ENCODE measurements at places on chromosomes 7 and 10.
A peak's percentile ranks its signal among the peaks of the same experiment; 100 is the strongest.

DNA sequence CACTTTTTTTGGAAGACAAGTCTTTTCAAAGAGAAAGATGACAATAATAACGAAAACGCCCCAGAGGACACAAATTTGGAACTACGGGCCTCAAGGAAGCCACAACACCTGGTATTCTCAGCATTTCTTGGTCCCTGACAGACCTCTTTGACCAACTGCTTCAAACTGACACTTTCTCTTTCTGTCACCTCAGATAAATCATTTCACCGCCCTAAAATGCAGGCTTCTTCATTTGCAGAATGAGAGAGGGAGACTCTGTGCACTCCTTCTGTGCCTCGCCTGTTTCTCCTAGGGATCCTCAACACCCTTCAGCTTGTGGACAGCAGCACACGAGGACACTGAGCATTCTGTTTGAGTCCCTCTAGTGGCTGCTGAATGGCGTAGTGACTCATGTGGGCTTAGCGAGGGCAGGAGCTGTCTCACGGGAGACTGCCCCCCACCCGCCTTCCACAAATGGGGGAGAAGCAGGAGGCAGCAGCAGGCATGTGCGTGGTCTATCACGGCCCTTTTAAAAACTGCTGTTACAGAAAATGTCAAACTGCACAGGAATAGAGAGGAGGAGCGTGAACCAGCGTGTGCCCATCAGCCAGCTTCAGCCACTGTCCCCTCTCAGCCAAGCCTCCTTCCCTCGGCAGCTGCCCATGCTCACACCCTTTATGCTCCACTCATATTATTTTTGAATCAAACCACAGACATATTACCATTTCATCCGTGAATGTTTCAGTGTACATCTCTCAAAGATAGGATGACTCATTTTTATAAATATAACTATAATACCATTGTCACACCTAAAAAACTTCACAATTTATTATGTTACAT, 41.4 kb downstream of the GSDME start:
- DNase-seq: no peak

GRCh38 chr10:77156406-77156879, 481.2 kb downstream of the KCNMA1 start:
- DNase-seq: no peak

DNA sequence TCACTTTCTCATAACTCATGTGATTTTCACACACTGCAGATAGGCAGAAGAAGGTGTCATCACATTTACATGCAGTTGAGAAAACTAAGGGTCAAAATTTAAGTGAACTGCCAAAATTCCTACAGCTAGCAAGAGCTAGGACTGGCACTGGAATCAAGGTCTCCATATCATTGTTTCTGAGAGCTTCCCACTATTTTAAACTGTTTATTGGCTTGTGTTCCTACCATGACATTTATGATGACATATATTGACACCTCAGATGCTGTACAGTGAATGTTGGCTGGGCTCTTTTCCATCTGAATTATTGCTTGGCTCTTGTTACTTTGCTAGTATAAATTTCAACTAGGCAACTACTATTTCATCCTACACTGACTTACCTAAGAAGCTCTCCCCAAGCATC, 2.0 kb downstream of the THSD7A start:
- no peak for DNase-seq

DNA sequence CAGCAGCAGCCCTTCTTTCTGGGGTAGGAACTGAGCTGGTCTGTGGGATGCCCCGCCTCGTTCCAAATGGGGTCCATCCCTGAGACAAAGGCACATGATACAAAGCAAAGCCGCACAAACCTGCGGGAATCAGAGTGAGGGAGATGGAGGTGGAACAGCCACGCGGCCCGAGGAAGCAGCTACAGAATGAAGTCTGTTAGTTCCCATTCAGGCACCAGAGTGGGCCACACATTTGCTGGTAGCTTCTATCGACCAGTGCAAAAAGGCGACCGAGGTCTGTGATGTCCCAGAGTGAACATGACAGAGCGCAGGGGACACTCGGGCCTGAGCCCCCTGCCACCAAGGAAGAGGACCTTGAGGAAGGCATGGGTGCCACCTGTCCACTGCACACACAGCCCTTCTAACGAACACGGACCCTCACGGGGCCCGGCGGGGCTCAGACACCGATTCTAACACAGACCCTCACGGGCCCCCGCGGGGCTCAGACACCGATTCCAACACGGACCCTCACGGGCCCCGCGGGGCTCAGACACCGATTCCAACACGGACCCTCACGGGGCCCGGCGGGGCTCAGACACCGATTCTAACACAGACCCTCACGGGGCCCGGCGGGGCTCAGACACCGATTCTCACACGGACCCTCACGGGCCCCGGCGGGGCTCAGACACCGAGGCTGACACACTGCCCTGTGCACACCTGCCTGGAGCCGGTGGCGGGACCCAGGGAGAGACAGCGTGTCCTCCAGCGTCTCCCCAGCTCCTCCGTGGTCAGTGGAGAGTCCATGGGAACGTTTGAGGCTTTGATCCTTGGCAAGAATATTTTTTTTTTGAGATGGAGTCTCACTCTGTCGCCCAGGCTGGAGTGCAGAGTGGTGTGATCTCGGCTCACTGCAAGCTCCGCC, 32.8 kb upstream of the FAM20C start:
- peak; percentile 39 for DNase-seq

GRCh38 chr7:35268953-35269352, 15.1 kb upstream of the TBX20 start:
- DNase-seq: no peak

- DNase-seq: no peak
Observed at GRCh38 chr7:142669074-142669654, 80.1 kb upstream of the PRSS1 start.

- DNase-seq: no peak
Observed at GRCh38 chr10:91043173-91043910, 122.5 kb upstream of the ANKRD1 start.

Data from RWPE2 (cell line).